ENCODE measurements at places on chromosomes 11 and 22. TPM values are rescaled to one million over a fixed set of nuclear protein-coding genes. Genes with fewer than 3 reads are reported as not detected.

The DCHS1 gene
- total RNA-seq: 2.8 TPM

The EMID1 gene
- total RNA-seq: not detected

The NXPE4 gene
- total RNA-seq: not detected

The NEFH gene
- total RNA-seq: not detected

The QSER1 gene
- 26.2 TPM for total RNA-seq

The OR51E1 gene
- total RNA-seq: not detected

The ART1 gene
- total RNA-seq: not detected

The F2 gene
- not detected for total RNA-seq

The SLCO2B1 gene
- not detected for total RNA-seq

The PPFIBP2 gene
- total RNA-seq: 8.3 TPM
